ENCODE measurements at places on chromosomes 1 and 21.

GRCh38 chr1:11800756-11801433 is 4.9 kb downstream of the MTHFR start:
- peak; percentile 18 for DNase-seq

DNA sequence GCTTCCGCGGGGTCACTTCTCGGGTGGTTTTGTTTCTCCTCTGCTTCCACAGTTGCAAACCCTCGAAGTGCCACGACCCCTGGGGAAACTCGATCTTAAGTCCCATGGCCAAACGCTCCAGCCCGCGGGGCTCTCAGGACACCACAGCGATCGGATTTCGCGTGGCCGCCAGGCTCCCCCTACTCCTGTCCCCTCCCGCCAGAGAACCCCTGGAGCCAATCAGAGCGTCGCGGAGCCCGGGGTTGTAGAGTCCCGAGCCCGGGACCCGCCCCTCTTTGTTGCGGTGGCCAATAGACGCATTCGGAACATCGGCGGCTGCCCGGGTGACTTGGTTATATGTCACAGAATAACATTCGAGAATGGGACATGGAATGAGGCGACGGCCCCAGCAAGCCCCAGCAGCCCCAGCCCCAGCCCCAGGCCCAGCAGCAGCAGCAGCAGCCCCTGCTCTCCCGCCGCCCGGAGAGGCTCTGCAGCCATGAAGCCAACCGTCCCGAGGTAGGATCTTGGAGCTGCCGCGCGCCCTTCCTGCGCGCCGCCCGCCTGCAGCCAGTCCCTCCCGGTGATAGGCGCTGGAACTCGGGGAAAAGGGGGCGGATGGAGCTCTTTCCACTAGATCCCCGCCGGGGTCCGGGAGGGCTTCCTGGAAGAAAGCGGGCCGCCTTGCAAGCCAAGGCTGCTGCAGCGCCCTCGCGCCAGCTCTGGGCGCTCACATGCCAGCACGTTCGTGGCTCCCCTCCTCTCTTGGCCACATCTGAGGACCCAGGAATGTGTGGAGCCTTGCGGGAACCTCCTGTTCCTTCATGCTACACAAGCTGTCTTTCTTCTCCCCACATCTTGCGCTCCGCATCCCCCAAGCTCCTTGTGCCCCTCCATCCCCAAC is at the start of gene VASH2:
Gene VASH2 (plus strand): TSS at position 299 of the 883 bp plus-strand sequence. CDS start 1,002 bp downstream, outside the sequence.
- DNase-seq, result no peak

DNA sequence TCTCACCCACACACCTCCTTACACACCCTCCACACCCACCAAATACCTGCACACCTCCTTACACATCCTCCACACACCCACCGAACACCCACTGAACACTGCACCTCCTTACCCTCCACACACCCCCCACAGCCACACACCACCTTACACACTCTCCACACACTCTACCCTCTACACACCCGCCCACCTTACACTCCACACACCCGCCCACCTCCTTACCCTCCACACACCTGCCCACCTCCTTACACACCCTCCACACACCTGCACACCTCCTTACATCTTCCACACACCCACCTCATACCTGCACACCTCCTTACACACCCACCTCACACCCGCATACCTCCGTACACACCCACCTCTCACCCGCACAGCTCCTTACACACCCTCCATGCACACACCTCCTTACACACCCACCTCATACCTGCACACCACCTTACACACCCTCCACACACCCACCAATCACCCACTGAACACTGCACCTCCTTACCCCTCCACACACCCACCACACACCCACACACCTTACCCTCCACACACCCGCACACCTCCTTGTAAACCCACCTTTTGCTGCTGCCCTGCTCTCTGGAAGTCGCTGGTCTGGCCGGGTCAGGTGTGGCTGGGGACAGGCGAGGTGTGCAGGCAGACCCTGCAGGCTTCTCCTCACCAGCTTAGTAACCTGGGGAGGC is 38.5 kb downstream of the COQ8A start:
- no peak for DNase-seq

- no peak for DNase-seq
Measured at GRCh38 chr1:42784946-42785693, at the start of gene TMEM269. Gene TMEM269, plus strand, starts transcription at chr1:42784991. Its CDS starts 4,903 bp downstream, at chr1:42789894.

GRCh38 chr1:164770131-164770529 is 211.1 kb downstream of the PBX1 start:
- DNase-seq, result no peak

- DNase-seq, result no peak
Measured at GRCh38 chr1:224433041-224433691, 1.4 kb downstream of the WDR26 start.

DNA sequence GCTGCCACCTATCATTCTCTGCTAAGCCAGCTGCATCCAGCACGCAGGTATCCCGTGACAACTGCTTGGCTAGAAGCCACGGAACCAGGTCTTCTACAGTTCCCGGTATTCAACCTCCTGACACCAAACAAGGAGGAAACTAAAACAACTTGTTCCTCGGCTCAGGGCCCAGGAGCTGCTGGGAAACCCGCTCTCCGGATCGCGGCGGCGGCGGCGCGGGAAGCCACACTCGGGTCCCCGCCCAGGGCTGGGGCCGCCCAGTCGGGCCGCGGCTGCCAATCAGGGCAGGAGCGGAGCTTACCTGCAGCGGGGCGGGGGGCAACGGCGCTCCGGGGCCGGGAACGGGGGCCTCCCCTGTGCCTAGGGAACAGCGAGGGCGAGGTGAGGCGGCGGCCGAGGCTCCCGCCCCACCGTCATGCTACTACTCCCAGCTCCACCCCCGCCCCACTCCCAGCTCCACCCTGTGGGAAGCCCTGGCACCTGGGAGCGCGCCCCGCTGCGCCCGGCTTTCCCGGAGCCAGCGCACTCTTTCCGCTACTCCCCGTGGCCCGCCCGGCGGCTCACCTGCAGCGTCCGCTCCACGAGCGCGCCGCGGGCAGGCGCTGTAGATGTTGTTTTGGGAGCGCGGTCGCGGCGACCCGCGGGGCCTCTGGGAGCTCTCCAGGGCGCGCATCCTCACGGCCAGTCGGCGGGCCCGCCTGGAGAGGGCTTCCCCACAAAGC is 12.1 kb downstream of the IL24 start:
- no peak for DNase-seq

DNA sequence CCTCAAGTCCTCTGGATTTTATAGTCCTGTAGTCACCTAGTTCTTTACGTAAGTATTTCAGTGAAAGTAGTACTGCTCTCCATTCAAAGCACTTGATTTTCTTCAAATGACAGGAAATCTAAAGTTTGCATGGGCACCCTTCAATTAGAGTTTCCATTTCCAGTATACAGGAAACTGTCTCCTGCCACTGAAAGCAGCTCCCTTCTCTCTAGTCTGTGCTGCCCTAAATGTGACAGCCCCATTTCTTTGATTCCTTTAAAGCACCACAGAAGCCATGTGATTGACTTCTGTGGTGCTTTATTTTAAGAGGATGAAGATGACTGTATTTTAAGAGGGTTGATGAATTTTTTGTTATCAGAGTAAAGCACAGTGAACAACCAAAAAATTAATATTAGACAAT is 226.1 kb downstream of the DNAH14 start:
- DNase-seq, result no peak

- peak; percentile 41 for DNase-seq
Measured at GRCh38 chr1:66243548-66244130, 290.3 kb upstream of the SGIP1 start.

DNA sequence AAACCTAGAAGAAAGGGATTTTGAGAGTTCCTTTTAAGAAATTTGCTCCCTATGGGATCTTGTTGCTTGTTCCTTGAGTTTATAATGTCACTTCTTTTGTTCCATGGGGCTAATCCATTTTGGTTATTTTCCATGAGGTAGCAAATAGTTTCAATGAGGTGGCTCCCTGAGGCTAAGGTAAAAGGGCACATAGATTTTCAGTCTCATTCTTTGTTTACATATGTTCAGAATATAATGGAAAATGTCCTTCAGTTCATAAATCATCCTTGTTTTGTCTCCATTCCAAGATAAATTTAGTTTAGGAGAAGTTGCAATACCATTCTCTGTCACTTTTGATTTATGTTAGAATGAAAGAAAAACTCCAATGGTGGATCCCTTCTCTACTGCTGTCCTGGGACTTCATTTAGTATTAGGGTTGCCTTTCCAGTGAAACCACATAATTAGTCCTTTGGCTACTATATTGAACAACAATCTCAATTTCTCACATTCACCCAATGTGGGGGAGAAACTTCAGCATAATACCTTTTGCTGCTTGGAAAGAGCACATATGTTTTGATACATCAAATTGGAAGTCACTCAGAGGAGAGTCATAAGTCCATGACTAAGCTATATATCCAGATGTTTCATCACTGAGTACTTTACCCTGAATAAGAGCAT is 80.9 kb upstream of the ADAMTS5 start:
- no peak for DNase-seq

DNA sequence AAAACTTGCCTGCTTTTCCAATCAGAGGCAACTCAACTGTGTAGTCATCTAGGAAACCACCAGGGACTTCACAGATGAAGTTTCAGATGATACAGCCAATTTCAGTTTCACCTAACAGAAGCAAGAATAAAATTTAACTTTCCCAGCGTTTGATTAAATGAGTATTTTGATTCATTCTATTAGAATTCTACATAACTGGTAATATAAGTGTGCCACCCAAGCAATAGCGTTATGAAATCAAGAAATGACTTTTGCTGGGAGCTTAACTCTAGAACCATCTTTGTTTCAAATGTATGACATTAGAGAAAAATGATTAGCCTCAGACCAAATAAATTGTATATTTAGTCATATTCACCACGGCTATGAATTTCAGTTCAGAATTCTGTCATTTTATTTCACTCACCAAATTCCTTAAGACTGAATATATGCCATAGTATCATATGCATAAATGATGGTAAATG is 239.3 kb downstream of the NRIP1 start:
- DNase-seq, result no peak

GRCh38 chr21:46357684-46358425 is 33.9 kb downstream of the PCNT start:
- no peak for DNase-seq

GRCh38 chr1:182227864-182228547 is 163.6 kb downstream of the GLUL start:
- DNase-seq, result no peak

DNA sequence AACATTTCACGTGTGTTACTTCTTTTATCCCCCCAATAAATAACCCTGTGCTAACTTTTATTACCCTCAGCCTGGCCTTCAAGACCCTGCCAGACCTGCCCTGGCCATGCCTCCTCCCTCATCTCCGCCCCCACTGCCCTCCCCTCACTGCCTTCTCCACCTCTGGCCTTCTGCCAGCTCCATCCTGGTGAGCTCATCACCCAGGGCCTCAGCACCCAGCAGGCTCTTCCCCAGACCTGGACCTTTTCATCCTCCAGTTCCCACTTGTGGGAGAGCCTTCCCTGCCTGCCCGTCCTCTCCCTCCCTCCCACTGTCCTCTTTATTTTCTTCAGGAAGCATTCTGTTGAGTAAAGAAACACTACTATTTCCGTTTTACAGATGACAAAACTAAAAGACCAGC is 72.0 kb downstream of the SLC66A1 start:
- no peak for DNase-seq

- no peak for DNase-seq
Measured at GRCh38 chr1:94049791-94050190, 71.2 kb downstream of the ABCA4 start.

DNA sequence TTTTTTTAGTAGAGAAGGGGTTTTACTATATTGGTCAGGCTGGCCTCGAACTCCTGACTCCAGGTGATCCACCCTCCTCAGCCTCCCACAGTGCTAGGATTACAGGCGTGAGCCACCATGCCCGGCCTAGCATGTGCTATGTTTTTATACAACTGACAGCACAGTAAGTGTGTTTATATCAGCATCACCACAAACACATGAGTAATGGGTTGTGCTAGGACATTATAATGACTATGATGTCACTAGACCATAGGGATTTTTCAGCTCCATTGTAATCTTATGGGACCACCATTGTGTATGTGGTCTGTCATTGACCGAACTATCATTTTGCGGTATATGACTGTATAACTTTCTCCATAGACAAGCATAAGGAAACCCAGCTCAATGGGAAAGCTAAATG is 6.3 kb downstream of the LEFTY2 start:
- DNase-seq, result no peak

- no peak for DNase-seq
Measured at GRCh38 chr21:34813266-34813894, 144.6 kb downstream of the CLIC6 start.

GRCh38 chr1:17826165-17826488 is 71.0 kb downstream of the ACTL8 start:
- no peak for DNase-seq

DNA sequence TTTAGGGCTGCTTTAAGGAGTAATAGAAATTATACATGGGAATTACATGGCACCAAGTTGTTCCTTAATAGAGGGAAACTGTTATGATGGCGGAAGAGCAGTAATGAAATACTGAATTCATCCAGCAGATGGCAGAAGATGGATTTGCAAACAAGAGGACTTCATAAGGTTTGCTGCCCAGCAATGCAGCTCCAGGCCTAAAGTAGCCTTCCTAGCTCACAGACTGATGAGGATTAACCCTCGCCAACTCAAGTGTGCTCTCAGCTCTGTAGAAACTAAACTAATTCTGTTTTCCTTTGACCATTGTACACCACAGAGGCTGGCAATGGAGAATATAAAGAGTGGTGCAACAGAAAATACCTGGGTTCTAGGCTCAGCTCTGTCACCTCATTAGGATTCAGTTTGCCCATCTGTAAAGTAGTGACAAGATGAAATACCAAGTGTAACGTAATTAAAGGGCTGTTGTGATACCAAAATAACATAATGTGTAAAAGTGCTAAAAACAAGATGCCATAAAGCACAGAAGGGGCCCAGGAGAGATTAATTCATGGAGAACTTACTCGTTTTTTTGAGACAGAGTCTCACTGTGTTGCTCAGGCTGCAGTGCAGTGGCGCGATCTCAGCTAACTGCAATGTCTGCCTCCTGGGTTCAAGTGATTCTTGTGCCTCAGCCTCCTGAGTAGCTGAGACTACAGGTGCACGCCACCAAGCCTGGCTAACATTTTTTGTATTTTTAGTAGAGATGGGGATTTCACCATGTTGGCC is 102.4 kb upstream of the SERBP1 start:
- DNase-seq, result peak; percentile 68

DNA sequence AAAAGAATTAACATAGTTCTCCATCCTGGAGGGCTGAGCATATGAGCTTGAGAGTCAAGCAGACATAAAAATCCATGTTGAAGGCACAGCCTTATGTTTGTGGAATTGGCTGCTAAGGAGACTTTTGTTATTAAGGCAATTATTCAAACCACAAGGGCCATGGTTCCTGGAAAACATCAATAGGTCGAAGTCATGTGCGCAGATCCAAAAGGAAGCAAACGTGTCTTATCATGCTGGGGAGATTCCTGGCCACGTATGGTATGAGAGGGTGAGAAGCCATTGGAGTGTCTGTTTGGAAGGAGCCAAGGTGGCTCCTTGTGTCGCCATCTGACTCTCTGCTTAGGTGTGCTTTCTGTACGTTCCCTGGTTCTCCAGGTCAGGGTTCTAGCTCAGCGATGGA is 61.8 kb upstream of the COA6 start:
- no peak for DNase-seq

Measured in MV-4-11 (cell line).